ENCODE measurements at places on chromosomes 5 and 9.

DNA sequence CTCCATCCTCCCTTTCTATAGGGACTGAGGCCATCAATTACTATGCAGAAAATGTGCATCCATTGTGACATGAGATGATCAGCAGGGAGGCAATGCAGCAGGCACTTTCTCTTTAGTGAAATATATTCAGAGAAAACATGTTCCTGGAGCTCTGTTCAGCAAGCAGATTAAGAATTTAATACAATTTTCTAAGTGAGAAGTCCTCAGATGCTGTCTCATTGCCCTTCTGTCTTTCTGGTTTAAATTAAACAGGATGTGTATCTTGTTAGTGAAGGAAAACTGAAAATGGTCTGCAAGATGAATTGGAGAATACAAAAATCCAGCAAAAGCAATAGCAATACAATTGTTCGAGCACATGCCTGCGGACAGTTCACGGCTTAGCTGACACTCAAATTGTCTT is 445.8 kb upstream of the RIOK2 start:
- no peak for DNase-seq

DNA sequence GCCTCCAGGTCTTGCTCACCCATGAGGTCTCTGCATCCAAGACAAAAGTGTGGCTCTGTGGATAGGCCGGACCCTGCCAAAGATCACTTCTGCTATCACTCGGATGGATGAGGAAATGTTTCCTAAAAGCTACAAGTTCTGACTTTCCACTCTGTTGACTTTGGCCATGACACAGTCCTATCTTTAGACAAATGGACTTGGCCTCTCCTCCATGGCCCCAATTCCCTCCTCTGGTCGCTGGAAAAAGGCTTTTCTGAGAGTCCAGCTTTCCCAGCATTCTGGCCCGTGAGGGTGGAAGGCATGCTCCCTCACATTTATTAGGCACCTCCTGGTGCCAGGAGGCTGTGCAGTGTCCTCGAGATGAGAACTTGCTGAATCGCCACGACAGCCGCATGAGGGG is 83.1 kb downstream of the COL27A1 start:
- no peak for DNase-seq

- DNase-seq: no peak
These were observed 532.7 kb upstream of the GRAMD2B start for GRCh38 chr5:125890511-125890931.

GRCh38 chr9:87551772-87552217 is 54.1 kb downstream of the DAPK1 start:
- no peak for DNase-seq

GRCh38 chr9:136304456-136304855 is 562 bp upstream of the CCDC187 start:
- no peak for DNase-seq

DNA sequence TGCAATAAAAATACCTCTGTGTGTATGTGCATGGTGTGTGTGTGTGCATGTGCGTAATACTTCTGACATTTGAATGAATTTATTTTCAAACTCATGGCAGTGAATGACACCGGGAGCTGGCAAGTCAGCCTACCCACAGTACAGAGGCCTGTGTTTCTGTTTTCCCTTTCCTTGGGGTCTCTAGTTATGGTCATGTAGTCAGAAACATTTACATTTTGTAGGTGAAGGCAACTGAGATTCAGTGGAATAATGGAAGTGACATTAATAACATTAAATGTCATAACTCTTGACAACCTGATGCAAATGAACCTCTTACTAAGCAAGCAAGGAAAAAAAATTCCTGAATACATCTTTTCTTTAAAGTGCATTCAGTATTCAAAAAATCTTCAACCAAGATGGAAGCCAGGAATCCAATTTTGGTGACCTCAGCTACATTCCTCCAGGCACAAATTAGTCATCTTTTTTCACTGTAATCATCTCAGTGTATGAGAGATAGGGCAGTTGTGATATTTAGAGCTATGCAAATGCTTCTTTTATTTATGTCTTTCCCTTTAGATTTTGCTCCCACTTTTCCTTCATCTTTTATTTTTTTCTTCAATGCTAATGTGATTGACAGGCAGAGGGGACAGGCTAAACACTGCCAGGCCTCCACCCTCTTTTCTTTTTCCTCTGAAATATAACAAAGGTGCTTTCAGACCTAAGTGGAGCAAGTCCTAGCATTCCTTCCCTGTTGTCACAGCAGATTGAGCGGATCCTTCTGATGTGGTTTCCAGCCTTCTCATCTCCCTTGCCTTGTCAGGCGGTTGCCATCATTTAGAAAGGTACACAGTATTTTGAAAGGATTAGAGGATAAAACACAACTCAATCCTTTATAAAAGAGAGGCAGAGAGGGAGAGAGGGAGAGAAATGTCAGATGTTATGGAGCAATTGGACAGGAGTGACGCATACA is 569.8 kb upstream of the ADAMTS16 start:
- no peak for DNase-seq

DNA sequence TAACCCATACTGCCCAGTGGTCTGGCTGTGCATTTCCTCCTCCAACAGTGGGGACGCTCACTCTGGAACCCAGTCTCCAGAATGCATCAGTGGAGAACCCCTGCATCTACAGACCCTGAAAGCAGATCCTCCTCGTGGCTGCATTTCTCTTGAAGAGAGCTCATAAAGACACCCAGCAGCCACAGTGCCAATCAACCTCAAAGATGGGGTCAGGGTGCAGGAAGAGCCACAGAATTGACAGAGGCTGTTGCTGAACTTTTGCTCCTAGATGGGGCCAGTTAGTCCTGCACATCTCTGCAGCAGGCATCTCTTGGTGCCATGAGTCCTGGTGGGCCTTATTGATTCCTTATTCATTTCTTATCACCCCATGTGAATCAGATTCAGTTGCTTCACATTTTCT is 39.6 kb downstream of the ADRB2 start:
- DNase-seq: no peak

DNA sequence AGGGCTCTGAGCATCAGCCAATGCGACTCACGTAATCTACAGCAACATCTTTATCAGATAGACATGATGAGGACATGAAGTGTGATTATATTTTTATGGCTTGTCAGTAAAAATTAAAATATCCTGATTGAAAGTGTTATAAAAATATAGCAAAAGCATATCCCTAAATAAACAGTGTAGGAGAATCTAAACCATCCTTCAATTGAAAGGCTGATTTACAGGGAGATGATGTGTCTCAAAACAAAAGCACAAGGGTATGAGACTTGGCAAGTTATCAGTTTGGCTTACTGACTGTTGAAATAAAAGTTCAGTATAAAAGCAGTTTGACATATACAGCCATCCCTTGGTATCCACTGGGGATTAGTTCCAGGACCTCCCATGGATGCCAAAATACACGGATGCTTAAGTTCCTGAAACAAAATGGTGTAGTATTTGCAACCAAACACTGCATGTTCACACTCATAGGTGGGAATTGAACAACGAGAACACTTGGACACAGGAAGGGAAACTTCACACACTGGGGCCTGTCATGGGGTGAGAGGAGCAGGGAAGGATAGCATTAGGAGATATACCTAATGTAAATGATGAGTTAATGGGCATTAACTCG is 149.9 kb upstream of the MAP1B start:
- no peak for DNase-seq

GRCh38 chr9:131578731-131579504 is 33.6 kb downstream of the PRRT1B start:
- no peak for DNase-seq

DNA sequence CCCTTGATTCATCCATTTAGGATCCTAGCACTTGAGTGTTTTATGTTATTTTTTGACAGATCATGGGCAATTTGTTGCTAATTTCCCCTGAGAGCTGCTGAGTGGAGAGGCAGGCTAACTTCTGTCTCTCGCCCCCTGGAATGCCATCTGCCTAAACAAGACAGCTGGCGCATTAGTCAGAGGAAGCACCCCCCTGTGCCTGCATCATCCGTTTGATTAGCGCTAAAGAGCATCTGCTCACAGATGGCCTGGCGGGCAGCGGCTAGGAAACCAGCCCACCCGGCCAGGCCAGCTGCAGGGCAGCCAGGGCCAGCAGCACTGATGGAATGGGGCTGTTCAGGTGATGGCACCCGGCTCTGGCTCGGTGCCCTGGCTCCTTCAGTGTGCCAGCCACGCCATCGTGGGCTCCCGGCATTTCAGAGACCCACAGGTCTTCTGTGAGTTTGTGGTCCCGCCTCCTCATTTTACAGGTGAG is 22.9 kb upstream of the ASS1 start:
- DNase-seq: no peak

DNA sequence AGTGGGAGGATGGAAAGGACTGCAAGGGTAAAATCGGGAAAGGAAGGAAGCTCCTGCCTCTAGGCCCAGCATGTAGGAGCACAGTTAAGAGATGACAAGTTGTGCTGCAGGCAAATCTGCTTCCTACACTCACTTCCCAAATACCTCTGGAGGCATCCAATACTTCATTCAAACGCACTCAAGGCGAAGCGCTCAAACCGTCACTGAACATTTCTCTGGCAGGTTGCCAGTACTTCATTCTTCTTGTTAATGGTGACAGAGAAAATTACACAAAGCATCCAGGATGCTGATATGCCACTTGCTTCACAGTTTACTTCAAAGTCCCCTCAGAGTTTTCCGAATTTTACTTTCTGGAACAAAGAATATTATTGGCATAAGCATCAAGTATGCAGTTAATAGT is 59.8 kb downstream of the NREP start:
- DNase-seq: no peak

DNA sequence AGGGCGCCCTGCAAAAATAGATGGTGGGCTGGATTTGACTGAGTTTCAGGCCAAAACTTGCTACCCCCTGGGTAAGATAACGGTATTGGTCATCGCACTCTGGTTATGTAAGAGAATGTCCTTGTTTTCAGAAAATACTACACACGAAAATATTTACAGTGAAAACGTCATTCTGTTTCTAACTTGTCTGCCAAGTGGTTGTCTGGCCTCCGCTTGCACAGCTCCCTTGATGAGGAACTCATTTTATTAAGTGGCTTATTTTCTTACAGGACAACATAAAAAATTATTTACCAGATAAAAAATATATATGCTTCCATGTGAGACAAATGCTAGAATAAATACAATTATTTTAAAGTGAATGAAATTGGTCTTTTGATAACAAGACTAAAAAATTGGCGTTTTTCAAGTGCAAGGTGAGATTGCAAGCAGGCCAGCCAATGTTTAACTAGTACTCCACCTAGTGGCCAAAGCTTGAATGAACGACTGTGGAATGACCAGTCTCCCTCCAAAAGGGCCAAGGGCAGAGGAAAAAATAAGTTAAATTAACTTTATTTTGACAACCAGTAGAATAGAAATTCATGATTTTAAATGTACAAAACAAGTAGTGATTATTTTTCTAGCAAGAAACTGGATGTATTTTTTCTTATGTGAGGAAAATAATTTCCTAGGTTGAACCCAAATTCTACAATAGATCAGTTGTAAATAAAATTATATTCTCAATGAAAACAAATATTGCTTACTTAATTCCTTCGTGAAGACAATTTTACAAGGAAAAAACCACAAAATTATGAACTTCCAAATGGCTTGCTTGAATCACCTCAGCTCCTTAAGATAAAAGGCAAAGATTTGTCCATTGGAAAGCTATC is 93.2 kb downstream of the ZFAND5 start:
- no peak for DNase-seq

GRCh38 chr5:93433422-93433821 is 147.6 kb downstream of the NR2F1-AS1 start:
- no peak for DNase-seq

DNA sequence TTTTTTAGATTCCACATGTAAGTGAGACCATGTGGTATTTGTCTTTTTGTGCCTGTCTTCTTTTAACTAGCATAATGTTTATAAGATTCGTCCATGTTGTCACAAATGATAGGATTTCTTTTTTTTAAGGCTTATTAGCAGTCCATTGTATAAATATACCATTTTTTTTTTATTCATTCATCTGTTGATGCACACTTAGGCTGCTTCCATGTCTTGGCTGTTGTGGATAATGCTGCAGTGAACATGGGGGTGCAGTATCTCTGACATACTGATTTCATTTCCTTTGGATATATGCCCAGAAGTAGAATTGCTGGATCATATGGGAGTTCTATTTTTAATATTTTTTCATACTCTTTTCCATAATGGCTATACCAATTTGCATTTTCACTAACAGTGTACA is 48.7 kb downstream of the KIAA1958 start:
- DNase-seq: no peak

DNA sequence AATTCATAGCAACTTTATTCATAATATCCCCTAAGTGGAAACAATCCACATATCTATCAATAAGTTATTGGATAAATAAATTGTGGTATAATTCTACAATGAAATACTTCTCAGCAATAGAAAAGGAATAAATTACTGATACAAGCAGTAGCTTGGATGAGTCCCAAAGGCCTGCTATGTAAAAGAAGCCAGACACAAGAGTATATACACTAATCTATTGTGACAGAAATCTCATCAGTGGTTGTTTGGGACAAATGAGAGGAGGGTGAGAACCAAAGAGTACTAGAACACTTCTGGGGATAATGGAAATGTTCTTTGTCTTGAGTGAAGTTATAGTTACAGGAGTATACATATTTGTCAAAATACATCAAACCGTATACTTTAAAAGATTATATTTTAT is 119.3 kb downstream of the SNCAIP start:
- no peak for DNase-seq

DNA sequence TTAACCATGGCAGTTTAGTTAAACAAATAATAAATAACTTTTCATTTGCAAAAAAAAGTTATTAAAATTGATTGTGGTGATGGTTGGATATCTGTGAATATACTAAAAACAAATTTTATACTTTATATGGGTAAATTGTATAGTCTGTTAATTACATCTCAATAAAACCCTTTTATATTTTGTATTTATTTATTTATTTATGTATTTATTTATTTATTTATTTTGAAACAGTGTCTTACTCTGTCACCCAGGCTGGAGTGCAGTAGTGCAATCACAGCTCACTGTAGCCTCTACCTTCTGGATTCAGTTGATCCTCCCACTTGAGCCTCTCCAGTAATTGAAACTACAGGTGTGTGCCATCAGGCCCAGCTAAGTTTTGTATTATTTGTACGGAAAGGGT is 52.4 kb downstream of the OTP start:
- DNase-seq: no peak

DNA sequence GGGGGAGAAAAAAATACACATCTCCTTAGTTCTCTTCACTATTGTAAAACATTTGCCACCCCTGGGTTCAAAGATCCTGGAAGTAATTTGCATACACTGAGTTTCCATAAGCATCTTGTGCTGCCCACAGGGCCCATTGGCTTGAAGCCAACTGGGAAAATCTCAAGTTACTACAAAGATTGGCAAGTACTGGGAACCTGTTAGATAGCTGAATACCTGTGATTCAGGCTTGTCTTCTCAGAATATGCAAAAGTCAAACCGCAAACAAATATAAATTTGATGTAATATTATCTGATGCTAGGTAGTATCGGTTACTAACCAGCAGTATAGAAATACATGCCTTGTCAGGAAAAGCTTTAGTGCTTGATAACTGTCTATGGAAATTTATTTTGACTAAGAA is 156.9 kb upstream of the FST start:
- no peak for DNase-seq

- no peak for DNase-seq
These were observed 118.4 kb downstream of the PAPPA start for GRCh38 chr9:116271991-116272390.

DNA sequence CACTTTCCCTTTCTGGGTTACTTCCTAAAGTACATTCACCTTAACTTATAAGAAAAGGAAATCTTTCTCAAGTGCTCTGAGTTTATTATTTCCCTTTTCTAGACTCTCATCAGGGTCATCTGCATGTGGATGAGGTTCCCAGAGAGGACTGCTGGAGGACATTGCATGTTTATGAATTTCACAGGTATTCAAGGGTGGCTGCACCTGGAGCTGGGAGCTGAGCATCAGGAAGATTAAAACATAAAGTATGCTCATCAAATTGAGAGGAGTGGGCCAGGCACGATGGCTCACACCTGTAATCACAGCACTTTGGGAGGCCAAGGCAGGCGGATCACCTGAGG is 34.7 kb upstream of the PLIN2 start:
- DNase-seq: no peak
